ENCODE measurements at places on chromosomes 11 and 22.

DNA sequence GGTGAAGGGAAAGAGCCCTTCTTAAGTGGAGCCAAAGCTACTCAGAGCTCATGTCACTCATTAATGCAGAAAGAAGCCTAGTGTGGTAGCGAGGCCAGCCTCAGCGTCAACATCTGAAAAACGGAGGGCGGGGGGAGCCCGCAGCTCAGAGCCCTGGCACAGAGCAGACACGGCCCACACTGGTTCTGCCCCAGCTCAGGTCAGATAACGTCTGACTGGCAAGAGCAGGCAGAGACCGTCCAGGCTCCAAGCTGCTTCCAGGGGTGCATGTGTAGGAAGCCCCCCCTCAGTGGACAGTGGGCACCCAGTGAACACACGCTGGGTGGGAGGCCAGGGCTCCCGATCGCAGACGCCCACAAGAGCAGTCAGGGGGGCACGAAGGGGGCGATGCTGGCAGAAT lies 100.8 kb downstream of the SHANK2 start:
- DNase-seq: no peak

DNA sequence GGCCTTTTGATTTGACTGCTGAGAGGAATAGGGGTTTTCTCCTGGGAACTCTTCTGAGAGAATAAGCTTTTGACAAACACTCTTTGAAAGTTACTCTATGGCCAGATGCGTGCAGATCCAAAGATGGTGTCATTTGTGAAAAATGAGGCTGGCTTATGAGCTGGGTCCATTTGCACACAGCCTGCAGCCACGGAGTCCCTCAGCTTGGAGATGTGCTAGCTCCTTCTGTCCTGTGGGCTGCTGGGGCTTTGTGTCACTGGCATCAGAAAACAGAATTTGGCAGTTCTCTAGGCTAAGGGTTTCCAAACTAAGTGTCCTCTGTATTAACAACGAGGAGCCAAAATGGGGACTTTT lies 702.4 kb downstream of the NTM start:
- DNase-seq: no peak

DNA sequence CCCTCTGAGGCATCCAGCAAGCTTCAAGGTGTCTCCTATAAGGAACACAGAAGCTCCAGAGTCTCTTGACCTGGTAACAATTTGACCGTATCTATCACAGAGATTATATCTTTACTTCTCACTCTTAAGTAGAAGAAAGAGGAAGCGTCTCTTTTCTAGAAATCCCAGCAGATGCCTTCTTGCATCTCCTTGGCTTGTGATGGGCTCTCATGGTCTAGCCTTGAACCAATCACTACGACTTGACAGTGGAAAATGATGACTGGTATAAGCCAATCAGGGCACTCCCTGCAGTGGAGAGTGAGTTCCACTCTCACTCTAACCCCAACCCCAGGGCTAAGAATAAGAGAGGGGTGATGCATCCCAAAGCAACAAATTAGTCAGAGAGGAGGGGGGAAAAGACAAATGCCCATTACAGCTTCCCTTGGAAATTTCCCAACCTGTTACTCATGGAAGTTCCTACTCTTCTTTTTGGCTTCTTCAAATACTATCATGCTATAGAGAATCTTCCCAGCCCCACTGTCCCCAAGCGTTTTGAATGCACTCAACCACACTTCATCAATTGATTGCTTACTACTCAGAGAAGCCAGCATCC lies 293.5 kb downstream of the MN1 start:
- DNase-seq: no peak

DNA sequence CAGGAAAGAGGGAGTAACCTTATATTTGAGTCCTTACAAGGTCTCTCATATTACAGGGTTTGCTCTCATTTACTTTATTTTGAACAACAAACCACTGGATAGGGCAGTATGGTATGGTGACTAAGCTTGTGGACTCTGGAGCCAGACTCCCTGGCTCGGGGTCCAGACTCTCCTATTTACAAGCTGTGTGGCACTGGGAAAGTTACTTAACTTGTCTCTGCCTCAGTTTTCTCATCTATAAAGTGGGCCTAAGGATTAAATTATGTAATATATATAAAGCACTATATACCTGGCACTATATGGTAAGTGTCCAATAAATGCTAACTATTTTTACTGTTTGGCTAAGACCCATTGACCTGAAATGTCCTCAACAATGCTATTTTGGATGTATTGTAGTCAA lies 1.7 kb upstream of the DCHS1 start:
- DNase-seq: no peak

- no peak for DNase-seq
These were observed 26.7 kb downstream of the MOB2 start for GRCh38 chr11:1459764-1460395.

- no peak for DNase-seq
These were observed 41.4 kb upstream of the ZBED5 start for GRCh38 chr11:10899121-10899830.

DNA sequence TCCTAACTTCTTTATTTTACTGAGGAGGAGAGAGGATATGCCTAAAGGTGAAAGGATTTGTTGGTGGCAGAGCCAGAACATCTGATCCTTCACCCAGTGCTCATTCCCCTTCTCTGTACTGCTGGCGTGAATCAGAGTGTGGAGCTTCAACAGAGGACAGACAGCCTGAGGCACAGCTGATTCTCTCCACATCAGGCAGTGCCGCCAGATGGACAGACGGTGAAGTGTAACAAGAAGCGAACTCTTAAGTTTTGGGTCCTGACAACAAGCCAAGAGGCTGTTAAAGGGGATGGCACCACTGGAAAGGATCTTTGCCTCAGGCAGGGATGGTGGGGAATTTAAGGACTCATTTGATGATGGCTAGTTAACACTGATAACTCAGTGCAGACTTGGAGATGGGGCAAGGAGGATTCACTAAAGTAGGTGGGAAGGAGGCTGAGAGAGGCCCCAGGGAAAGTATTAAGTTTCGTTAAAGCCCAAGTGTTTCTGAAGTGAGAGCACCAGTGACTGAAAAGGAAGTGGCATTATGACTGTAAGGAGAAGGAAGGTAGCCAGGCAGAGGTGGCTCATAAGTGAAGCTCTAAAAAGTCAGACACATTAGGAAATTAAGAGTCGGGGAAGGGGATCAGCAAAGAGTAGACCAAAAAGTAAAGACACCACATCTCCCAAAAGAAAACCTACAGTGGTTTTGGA lies 81.3 kb downstream of the CLPB start:
- DNase-seq: no peak

GRCh38 chr11:36317992-36318391 lies 21.9 kb downstream of the PRR5L start:
- DNase-seq: no peak

DNA sequence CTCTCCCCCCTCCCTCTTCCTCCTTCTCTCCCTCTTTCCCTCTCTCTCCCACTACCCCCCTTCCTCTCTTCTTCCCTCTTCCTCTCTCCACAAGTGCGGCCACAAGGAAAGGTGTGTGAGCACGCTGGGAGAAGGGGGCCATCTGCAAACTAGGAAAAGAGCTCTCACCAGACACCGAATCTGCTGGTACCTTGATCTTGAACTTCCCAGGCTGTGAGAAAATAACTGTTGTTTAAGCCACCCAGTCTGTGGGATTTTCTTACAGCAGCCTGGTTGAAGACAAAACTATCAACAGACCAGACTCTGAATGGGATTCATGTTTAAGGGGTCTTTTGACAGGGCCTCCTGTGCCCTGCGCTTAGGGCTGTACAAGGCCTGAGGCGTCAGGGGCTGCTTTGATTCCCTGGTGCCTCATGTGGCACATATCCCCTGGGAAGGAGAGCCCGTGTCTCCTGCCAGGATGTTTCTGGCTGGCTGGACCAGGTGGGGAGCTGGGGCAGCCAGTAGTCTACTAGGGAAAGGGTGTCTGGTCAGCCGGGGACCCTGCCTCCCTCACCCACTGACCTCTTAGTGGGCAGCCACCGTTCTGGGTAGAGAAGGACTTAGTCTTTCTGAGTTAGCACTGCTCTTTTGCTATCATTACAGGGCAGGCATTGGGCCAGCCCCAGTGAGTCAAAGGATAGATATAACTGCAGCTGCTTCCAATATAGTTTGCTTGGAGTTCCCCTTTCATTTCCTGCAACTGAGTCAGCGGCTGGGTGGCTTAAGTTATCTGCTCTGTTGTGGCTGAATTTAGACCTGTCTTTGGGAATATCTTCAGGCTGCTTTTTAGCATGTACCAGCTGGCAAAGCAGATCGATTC lies 6.2 kb downstream of the PANX1 start:
- no peak for DNase-seq

- DNase-seq: no peak
These were observed 75.9 kb upstream of the NUP50 start for GRCh38 chr22:45087802-45088201.
